Cortex of kidney (tissue), 1 donor: ENCODE measurements at places on chromosomes 2 and 18.

DNA sequence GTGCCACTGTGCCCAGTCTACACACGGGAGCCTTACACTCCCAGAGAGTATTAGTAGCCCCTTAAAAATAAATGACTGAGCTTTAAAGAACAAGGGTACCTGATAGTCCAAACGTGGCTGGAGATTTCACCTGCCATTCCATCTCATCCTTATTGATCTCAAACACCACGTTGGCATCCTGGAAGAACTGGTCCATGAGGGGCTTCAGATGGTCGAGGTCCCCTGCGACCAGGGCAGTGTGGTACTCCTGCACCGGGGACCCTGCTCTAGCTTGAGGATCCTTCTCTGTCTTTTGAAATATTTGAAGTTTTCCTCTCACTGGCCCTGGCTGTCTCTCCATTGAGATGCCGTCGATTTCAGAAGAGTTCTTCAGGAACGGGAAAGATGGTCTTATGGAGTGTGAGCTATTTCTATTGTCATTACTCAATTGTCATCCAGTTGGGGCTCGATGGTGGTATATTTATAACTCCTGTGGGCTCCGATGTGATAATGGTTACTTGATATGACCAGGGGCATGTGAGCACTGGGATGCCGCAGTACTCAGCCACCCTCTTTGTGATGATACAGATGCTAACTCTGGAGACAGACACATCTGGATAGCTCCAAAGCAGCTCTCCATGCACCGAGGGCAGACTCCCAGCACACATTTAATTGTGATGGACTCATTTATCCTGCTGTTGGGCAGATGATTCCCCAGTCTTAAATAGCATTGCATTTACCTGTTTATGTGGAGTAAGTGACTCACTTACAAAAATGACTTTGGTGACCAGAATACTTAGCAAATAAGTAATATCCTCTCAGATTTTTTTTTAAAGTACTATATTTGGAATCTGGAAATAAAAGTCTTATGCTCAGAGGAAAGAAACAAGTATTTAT, 22.8 kb downstream of the ASB18 start:
- DNase-seq = no peak

GRCh38 chr18:22541232-22541631, 123.5 kb upstream of the CTAGE1 start:
- no peak for DNase-seq

DNA sequence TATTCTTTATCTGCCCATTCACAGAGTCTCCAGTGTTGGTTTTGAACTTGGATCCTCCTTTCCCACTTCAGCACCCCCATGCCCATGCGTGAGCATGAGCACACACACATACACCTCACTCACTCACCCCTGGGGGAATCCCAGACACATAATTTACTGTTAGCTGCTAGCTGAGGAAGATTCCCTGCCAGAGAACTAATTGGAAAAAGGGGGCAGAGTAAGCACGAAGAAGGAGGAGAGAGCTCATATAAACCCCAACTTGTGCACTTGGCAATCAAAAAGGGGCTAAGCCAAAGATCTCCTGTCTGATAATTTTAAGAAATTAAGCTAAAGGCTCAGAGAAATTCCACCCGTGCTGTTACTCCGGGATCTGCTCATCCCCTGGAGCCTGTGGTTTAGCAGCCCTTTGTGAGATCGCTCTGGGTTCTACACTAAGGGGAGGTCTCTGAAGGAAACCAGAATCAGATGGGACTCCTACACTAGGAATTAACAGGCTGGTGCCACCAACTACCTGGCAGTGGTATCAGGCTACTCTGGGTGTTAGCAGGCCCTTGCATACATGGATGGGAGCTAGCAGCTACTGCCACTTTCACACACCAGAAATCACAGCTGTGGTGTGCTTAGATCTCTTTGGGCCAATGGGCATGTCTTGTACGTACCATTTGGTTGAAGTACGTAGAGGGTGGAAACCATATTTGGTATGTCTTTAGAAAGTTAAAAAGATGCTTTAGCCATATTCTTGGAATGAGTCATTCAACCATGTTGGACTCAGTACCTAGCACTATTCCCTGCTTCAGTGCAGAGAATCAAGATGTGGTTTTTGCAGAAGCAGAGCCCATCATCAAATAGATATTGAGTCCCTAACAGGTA, 95.6 kb upstream of the SLC14A2 start:
- no peak for DNase-seq

DNA sequence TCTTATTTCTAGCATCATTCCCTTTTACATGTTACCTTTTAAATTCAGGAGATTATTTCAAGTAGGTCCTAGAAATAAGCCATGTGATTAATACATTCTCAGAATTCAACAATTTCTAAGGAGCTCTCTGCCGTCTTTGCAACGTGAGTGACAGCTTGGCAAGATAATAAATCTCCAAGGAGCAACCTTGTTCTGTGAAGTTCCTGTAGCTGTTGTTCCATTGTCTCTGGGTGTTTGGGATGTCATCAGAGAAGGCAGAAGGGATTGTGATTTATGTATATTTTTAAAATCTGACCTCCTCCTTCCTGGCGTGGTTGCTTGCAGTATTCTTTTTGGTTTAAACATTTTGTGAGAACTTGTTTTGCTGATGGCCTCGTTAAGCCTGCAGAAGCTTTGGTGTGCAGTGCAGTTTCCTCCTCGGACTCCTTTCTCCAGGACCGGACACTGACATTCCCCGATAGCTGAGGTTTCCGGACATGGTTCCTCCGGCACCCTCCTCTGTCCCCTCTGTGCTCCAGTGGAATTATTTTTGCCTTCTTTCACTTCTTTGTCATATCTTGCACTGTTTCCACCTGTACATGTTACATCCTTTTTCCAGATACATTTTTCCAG, 33.7 kb downstream of the RAMP1 start:
- DNase-seq = no peak

- no peak for DNase-seq
Observed at GRCh38 chr2:96315400-96316071, 9.6 kb upstream of the ITPRIPL1 start.

- DNase-seq = no peak
Observed at GRCh38 chr2:29528371-29528770, 393.0 kb downstream of the ALK start.

GRCh38 chr2:221203856-221204255, 368.2 kb downstream of the EPHA4 start:
- DNase-seq = no peak

GRCh38 chr2:150526006-150526405, 38.5 kb upstream of the RND3 start:
- DNase-seq = no peak

DNA sequence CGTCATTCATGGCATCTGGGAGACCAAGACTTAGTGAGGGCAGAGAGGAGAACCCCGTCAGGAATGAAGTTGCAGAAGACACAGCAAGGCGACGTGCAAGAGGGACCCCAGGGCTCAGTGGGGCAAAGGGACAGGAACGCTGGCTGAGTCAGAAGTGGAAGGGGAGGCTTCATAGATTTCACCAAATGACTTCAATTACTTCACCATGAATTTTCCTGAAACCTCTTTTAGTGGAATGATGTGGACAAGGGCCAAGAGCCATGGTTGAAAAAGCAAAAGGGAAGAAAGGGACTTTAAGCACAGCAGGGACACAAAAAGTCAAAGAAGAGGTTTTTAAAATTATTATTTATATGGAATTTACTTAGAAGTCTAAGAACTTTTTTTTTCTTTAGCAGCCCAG, 141.6 kb upstream of the PID1 start:
- no peak for DNase-seq

- DNase-seq = no peak
Observed at GRCh38 chr18:58805467-58806187, 59.0 kb upstream of the ZNF532 start.

- no peak for DNase-seq
Observed at GRCh38 chr2:43007901-43008300, 215.5 kb upstream of the HAAO start.

DNA sequence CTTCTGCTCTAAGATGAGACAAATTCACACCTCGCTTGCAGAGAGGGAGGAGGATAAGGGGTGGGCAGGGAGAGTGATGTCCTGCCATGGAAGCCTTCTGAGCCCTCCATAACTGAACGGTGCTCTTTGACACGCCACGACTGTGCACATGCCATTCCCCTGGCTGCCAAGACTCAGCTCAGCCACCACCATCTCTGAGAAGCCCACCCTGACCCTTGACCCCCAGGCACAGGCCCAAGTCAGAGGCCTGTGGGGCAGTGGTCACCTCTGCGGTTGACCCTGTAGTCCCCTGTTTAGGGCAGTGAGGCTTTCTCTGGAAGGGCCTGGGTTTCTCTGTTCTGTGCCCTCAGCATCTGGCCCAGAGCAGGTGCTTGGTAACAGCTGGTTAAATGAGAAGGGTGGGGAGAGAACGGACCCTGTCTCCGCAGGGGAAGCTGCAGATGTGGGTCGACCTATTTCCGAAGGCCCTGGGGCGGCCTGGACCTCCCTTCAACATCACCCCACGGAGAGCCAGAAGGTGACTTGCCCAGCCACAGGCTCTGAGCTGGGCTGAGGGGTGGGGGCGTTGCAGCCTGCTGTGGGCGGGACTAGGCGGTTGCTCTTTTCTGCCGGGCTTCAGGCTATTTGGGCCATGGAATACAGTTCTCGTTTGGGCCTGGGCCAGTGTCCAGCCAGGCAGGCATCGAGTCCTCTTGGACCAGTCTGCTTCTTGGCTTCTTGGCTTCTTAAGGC, 215.1 kb downstream of the DYSF start:
- no peak for DNase-seq

GRCh38 chr2:8598295-8599165, 83.3 kb upstream of the ID2 start:
- DNase-seq = no peak

DNA sequence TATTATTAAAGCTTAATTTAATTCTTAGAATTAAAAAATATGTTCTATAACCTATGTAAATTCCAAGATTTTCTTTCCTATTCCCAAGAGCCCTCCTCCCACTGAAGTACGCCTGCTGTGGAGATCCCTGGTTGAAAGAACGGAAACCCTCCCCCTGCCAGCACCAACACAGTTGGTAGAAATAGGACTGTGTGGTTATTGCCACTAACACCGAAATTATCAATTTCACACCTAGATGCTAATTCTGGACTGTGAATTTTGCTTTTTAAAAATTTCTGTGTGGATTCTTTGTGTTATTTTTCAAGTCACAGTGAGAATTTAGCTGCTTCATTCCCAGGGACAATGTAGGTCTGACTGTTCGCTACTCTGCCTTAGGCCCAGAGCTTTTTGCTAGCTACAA, 305.8 kb upstream of the HNMT start:
- DNase-seq = no peak

- DNase-seq = no peak
Observed at GRCh38 chr2:20781656-20782265, 41.1 kb downstream of the LDAH start.

DNA sequence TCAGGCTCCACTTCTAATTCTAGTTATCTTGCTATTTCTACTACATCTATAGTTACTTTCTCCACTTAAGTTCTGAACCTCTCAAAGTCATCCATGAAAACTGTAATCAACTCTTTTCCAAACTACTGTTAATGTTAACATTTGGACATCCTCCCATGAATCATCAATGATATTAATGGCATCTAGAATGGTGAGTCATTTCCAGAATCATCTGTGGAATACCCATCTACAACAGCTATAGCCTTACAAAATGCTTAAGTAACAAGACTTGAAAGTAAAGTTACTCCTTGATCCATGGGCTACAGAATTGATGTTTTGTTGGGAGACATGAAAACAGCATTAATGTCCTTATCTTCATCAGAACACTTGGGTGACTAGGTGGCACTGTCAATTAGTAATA, 35.4 kb downstream of the BARD1 start:
- DNase-seq = no peak

DNA sequence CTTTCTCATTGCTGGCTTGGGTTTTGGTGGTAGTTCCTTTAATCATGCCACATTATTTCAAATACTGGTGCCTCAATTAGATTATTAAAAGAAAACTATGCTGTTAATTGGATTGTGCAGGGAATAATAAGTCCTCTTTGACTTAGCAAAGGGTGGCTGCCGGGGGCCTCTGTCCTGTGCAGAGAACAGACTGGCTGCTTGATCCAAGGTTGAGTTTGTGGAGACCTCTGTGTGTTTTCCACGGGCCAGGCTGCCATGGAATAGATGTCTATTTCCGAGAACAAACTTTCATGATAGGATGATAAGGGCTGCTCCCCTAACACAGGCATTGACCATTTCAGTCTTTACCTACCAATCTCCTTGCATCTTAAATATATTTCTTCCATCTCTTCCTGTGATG, 30.4 kb upstream of the OTOS start:
- no peak for DNase-seq

DNA sequence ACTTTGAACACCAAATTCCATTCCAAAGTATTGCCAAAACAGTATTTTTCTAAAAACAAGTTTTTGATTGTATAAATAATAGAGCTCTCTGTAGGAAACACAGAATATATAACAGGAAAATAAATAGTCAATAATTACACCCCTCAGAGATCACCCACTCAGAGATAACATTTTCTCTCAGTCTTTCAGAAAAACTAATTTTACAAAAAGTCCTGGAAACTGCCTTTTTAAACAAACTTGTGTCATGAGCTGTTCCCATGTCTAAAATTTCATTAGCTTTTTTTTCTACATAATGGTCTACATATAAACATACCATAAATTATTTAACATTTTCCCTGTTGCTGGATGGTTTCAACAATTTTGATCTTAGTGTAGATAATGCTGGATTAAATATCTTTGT, 1.2 kb upstream of the WDSUB1 start:
- DNase-seq = no peak

- DNase-seq = no peak
Observed at GRCh38 chr2:85584354-85584856, at the start of gene VAMP5. Gene VAMP5 (plus strand): TSS chr2:85584431. CDS start chr2:85584491, 60 bp downstream.

GRCh38 chr18:10804126-10804525, 278.3 kb downstream of the NAPG start:
- no peak for DNase-seq

- no peak for DNase-seq
Observed at GRCh38 chr2:216202626-216203250, 93.6 kb downstream of the XRCC5 start.

GRCh38 chr18:75214766-75215510, 4.3 kb downstream of the TSHZ1 start:
- no peak for DNase-seq

GRCh38 chr18:76051396-76052226, 443.4 kb downstream of the ZNF516 start:
- no peak for DNase-seq

DNA sequence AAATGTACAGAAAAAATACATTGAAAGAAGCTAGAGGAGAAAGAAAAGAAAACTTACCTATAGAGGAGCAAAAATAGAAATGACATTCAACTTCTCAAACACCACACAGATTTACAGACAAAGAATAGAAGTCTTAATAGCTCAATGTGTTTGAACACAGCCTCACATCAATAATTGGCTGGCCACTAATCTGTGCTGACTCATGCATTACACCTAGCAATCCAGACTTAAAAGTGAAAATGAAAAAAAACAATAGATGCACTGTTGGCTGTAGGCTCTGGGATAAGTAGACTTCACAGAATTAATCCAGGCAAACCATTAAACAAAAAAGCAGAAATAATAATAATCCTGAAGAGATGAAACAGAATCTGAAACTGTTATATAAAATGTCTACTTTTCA, 961.3 kb upstream of the CELF4 start:
- DNase-seq = no peak

DNA sequence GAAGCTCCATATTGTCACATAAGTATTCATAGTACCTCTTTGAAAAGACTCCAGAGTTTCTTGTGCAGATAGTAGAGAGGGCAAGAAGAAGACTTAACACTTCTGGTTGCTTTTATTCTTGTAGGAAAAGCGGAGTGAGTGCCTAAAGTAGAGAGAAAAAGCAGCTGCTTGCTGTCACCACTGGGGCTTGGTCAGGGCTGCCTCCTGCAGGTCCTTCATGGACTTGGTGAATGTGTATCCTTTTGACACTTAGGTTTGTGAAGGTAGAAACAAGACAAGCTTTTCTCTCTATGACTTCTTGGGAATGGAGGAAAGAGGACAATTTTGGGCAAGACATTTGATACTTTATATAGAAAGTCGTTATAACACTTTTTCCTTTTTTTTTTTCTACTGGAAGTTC, 312.8 kb upstream of the FANCL start:
- DNase-seq = no peak
